ENCODE measurements at places on chromosomes 4 and X. TPM values are rescaled to one million over a fixed set of nuclear protein-coding genes. Genes with fewer than 3 reads are reported as not detected.

Gene F11
- 0.48 TPM for total RNA-seq

Gene CXorf49
- total RNA-seq: not detected

Gene NDST3
- not detected for total RNA-seq

Gene ZCCHC12
- total RNA-seq: 0.15 TPM

Gene GABRG1
- not detected for total RNA-seq

Gene HSFX3
- not detected for total RNA-seq

Gene HPGD
- 9.7 TPM for total RNA-seq

Gene ADAM29
- total RNA-seq: not detected

Gene MAGEB2
- total RNA-seq: not detected

GRCh38 chr4:8746523-8747466, 124.8 kb downstream of the HMX1 start:
- DNase-seq: peak; percentile 13

GRCh38 chr4:159455675-159456237, 352.9 kb downstream of the RAPGEF2 start:
- no peak for DNase-seq

GRCh38 chrX:153857348-153857903, 27.1 kb upstream of the PDZD4 start:
- DNase-seq: no peak

DNA sequence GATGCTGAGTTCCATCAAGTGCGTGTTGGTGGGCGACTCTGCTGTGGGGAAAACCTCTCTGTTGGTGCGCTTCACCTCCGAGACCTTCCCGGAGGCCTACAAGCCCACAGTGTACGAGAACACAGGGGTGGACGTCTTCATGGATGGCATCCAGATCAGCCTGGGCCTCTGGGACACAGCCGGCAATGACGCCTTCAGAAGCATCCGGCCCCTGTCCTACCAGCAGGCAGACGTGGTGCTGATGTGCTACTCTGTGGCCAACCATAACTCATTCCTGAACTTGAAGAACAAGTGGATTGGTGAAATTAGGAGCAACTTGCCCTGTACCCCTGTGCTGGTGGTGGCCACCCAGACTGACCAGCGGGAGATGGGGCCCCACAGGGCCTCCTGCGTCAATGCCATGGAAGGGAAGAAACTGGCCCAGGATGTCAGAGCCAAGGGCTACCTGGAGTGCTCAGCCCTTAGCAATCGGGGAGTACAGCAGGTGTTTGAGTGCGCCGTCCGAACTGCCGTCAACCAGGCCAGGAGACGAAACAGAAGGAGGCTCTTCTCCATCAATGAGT, 46.6 kb downstream of the RHOH start:
- no peak for DNase-seq

- no peak for DNase-seq
Observed at GRCh38 chr4:169619518-169619957, 840 bp upstream of the CLCN3 start.

- no peak for DNase-seq
Observed at GRCh38 chr4:76293772-76294171, 12.8 kb upstream of the STBD1 start.

DNA sequence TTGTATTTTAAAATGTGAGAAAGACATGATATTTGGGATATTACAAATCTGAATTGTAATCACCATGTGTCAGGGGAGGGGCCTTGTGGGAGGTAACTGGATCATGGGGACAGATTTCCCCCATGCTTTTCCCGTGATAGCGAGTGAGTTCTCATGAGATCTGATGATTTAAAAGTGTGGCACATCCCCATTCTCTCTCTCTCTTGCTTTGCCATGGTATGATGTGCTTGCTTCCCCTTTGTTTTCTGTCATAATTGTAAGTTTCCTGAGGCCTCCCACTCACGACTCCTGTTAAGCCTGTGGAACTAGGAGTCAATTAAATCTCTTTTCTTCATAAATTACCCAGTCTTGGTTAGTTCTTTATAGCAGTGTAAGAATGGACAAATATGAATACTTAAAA, 39.0 kb downstream of the CCDC158 start:
- no peak for DNase-seq

- DNase-seq: no peak
Observed at GRCh38 chr4:141331534-141332358, 111.1 kb downstream of the ZNF330 start.

GRCh38 chr4:83124111-83124780, 9.7 kb upstream of the PLAC8 start:
- no peak for DNase-seq

- no peak for DNase-seq
Observed at GRCh38 chr4:186451982-186452381, 103.4 kb downstream of the MTNR1A start.

- DNase-seq: no peak
Observed at GRCh38 chrX:56798339-56798711, 69.3 kb downstream of the NBDY start.

DNA sequence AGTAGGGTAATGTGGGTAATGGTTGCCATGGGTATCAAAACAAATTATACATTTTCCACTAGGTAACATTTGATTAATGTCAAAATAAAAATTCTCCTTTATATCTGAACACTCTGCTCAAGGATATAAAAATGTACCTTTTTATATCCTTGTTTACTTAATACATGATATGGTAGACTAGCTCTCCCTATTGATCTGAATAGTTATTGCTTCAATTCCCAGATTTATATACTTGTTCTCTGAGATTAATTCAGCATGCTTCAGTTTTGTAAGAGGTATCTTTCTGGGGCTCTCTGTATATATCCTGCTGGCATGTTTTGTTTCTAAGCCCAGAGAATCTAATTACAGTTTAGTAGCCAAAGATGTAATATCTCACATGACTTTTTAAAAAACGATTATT, 169.7 kb downstream of the NPNT start:
- no peak for DNase-seq

GRCh38 chrX:47360423-47361179, 9.8 kb upstream of the ZNF157 start:
- DNase-seq: no peak

GRCh38 chr4:107192601-107193000, 156.5 kb upstream of the DKK2 start:
- DNase-seq: no peak

GRCh38 chr4:80189956-80190677, 7.2 kb upstream of the PRDM8 start:
- no peak for DNase-seq

DNA sequence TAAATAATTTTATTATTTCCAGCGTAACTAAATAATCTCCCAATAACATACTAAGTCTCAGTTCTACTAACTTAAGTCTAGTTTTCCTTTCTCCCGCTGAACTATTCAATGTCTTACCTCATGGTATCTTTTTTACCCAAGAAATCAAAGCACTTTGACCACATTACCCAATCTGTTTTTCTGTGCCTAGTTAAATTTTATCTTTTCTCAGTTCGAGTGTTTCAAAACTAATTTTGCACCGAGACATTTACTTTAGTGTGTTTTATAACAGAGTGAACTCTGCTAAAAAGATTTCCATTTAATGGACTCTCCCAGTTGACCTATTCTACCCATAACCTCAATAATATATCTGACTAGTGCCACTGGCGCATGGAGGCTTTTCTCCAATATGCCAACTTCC, 67.6 kb upstream of the IRF2 start:
- no peak for DNase-seq

Measured in aorta (tissue), 5 donors.